Stimulated activated CD4-positive, alpha-beta T cell treated with anti-CD3 and anti-CD28 coated beads, TNF-alpha, amount 100 ng/mL, for 24 hours (primary cell): ENCODE measurements at places on chromosomes 12 and 14.

- no peak for DNase-seq
Measured at GRCh38 chr14:75428230-75429104, 645 bp downstream of the JDP2 start.

GRCh38 chr14:74658535-74659131 is 46.6 kb upstream of the LTBP2 start:
- no peak for DNase-seq

GRCh38 chr12:96912261-96912660 is 5.2 kb downstream of the NEDD1 start:
- no peak for DNase-seq

DNA sequence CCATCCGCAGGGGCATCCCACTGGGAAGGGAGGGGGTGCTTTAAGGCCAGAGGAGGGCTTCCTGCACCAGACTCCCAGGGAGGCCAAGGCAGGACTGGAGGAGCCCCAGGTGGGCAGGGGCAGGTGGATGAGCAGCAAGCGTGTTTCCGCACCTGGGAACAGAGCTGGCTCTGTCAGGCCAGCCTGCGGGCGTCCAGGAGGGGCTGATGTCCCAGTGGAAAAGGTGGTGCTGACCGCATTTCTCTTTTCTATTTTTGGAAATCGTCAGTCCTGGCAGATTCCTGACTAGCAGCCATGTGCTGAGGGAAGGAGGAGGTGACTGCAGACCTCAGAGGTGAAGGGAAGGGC is 27.2 kb downstream of the CHGA start:
- no peak for DNase-seq

DNA sequence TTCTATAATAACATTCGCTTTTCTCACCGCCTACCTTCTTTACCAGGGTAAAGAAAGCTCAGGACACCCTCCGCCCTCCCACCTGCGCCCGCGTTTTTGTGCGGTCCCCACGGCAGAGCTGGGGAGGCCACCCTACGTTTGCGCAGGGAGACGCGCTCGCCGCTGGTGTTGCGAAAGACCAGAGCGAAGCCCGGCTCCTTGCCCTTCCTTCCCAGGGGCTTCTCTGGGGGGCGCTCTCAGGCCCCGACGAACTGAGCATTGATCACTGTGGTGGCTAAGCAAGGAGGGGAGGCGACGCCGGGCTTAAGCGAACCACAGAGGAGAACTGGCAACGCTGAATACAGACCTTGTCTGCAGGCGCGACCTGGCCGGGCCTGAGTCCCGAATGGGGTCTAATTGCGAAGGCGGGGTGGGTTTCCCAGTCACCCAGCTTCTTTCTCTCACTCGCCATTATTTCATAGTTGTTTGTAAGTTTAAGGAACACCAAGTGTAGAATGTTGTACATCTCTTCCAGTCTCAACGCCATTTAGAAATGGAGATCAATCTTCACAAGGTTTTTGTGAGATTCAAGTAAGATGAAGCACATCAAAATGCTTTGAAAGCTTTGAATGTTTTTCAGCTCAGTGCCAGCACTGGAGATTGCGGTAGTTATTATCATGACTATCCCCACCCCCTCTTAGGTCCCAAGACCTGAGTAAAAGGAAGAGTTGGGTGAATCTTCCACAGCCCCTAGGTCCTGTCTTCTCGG is 1.7 kb upstream of the NKX2-1 start:
- DNase-seq, result no peak

- no peak for DNase-seq
Measured at GRCh38 chr14:49881350-49882001, 11.4 kb upstream of the ARF6 start.

- DNase-seq, result no peak
Measured at GRCh38 chr14:70032447-70032846, 153.2 kb downstream of the SMOC1 start.

GRCh38 chr12:98838231-98838647 is 193.1 kb downstream of the APAF1 start:
- DNase-seq, result no peak

- no peak for DNase-seq
Measured at GRCh38 chr12:49212572-49212971, 23.7 kb upstream of the TUBA1A start.

GRCh38 chr12:95605087-95605486 is 53.8 kb upstream of the USP44 start:
- no peak for DNase-seq

- peak; percentile 61 for DNase-seq
Measured at GRCh38 chr14:100662879-100663760, 63.6 kb upstream of the DLK1 start.

DNA sequence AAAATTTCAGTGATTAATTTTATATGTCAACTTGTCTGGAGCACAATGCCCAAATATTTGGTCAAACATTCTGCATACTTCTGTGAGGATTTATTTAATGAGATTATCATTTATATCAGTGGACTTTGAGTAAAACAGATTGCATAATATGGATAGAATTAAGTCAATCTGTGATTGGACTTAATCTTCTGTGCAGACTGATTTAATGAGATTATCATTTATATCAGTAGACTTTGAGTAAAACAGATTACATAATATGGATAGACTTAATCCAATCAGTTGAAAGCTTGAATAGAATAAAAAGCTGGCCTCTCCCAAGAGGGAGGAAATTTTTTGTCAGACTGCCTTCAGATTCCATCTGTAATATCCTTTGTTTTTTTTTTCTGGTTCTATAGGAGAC is 1413.2 kb downstream of the LRFN5 start:
- DNase-seq, result no peak

- no peak for DNase-seq
Measured at GRCh38 chr12:111597831-111598636, 1.1 kb downstream of the ATXN2 start.

DNA sequence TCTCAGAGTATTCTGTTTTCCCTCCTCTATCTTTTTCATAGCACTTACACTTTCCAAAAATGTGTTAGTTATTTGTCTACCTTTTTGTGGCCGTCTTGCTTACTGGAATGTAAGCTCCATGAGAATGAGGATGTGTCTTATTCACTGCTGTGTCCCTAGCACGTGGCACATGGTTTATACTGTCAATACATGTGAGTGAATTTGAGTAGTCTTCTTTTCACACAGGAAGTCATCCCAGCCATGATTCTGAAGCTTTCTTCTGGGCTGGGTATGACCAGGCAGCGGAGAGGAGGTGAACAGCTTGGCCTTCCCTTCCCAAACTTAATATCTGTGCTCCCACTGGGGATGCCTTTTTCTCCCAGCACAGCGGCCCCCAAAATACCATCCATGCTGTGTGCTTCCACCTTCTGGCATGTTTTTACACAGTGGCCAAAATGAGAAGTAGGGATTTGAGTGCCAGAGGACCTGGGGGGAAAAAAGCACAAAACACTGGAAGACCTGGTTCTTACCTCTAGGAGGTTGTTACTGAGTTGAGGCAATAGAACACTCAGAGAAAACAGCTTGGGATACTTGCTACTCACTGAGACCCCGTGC is 10.3 kb downstream of the PLEKHG3 start:
- DNase-seq, result no peak

DNA sequence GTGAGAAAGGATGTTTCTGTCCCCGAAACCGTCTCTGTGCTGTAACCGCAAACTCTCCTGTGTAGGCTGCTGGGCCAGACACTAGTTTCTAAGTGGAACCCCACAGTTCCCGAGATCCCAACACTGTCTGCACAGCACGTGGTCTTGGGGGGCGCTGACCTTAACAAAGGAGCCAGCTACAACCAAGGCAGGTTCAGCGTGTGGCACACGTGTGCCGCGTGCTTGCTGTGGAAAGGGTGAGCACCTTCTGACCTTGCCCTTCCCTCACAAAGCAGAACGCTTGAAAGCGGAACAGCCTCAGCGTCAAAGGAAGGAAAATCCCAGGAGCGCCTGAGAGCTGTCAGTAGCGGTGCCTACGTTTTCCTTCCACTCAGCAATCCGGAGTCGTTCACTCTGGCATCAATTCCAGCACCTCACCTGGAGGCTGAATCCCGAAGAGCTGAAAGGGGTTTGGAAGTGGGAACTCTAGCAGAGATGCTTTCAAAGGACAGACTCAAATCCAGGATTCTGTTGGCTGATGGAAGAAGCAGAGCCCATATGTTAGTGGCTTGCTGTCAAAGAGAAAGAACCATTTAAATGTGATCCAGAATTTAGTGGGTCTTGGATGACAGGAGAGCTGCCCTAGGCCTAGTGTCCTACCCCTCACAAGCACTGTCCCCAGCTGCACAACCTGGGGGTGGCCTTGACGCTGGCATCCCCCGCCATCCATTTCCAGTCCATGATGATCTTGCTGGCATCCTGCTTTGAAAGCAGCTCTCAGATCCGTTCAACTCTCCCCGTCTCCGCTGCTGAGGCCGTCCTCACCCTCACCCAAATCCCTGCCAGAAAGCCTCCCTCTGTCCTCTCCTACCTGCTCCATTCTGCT is 27.1 kb downstream of the CCDC92 start:
- no peak for DNase-seq

- DNase-seq, result no peak
Measured at GRCh38 chr14:75804570-75805275, 143.7 kb downstream of the TTLL5 start.

- no peak for DNase-seq
Measured at GRCh38 chr12:68292151-68292943, 38.9 kb upstream of the IL22 start.

- DNase-seq, result no peak
Measured at GRCh38 chr12:79827484-79827883, 107.4 kb downstream of the PPP1R12A start.

- no peak for DNase-seq
Measured at GRCh38 chr12:89721291-89721987, 12.8 kb upstream of the ATP2B1 start.

DNA sequence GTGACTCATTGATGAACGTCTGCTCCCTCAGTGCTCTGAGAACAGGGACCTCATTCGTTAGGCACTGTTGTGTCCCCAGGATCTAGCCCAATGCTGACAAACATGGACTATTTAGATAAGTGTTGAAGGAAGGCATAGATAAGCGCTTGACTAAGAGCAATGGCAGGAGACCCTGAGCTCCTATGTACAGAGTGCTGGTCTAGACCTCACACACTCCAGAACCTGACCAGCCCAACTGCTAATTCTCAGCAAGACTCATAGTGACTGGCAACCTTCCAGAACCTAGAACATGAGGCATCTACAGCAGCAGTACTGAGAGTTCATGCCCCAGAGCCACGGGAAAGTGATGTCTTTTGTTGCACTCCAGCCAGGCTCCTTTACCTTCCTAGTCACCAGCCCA is 69.2 kb downstream of the CRACR2A start:
- DNase-seq, result no peak

- DNase-seq, result no peak
Measured at GRCh38 chr12:70059373-70059772, 183.9 kb upstream of the CNOT2 start.

GRCh38 chr12:45388545-45388944 is 172.7 kb downstream of the ANO6 start:
- DNase-seq, result no peak

DNA sequence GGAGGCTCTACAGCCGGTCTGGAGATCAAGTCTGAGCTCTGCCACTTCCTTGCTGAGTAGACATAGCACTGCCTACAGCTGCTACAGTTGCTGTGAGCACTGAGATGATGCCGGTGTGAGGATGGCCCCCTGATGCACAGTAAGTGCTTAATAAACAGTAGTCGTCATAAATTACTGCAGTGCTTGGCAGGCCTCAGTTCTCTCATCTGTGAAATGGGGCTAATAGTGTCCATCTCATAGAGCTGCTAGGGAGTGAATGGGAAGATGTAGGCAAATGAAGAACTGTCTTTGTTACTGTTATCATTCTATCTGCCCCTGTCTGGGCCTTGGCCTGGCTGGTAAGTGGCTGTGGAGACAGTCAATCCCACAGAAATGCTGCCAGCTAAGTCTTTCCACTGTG is 124.3 kb downstream of the RBM19 start:
- no peak for DNase-seq

- DNase-seq, result no peak
Measured at GRCh38 chr14:99579120-99579836, 24.7 kb downstream of the CCDC85C start.

- no peak for DNase-seq
Measured at GRCh38 chr14:104929268-104930230, 4.9 kb downstream of the PLD4 start.

GRCh38 chr12:27861428-27862167 is 81.6 kb upstream of the MANSC4 start:
- no peak for DNase-seq

DNA sequence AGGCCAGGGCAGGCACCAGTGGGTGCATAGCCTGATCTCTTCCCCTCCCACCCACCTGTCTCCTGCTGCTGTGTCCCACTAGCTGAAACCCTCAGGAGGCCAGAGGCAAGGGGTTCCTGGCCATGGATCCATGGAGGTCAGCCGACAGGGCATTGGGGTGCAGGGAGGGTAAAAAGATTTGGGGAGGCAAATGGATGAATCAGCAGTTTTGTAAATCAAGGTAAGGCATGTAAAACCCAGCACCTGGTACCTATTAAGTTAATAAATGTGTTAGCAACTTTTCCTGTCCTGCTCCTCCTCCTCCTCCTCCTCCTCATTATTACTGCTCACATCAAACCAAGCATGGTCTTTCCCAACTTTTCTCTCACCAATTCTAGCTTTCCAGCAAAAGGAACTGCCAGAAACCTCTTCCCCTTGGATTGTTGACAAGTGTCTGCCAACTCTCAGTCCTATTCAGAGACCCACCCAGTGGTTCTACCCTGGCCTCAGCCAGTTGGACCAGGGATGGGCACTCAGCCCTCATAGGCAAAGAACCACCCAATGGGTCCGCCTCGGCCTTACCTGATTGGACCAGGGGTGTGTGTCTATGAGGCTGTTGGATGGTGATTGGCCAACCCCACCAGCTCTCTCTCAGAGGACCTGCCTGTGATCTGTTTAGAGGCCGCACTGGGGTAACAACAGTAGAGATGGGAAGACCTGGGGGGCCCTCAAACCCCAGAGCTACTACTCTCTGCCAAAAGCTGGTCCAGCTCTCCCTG is 155.7 kb upstream of the GSC start:
- DNase-seq, result no peak

GRCh38 chr12:107759410-107759809 is 1.5 kb downstream of the PRDM4 start:
- DNase-seq, result peak; percentile 18

DNA sequence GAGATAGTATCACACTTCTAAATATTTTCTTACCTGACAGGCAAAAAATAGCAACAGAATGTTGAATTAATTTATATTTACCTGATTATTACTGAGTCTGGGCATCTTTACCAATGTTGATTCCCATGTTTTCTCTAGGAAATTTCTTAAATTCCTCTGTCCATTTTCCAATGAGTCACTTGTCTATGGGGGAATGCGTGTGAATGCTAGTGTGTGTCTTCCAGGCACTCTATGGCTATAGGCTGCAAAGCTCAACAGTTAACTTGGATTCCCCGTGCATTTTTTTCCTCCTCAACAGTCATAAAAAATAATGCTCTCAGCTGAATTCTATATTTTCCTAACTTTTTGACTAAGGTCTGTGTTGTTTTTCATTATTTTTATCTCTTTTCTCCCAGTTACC is 1385.8 kb upstream of the FLRT2 start:
- DNase-seq, result no peak

DNA sequence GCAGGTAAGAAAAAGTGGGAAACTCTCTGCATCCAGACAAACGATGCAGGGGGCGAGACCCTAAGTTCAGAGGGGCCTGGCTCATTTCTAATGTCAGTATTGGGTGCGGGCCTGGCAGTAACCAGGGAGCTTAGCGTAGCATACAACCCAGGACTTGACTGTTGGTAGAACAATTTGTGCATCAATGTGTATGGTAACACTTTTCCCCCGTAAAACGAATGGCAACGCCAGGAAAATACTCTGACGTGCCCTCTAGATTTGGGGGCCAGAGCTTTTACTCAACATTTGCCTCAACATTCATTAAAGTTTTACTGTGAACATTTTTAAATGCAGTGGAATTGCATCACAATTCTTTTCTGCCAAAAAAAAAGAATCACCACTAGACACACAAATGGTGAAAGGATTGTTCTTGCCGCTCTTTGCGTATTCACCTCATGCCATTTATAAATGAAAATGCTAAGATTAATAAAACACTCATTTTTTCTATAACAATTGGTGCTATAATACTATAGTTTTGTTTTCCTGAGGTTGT is 867 bp downstream of the RHOJ start:
- no peak for DNase-seq
